LHCN-M2 (cell line): ENCODE measurements at places on chromosomes 11 and 22. TPM values are rescaled to one million over a fixed set of nuclear protein-coding genes. Genes with fewer than 3 reads are reported as not detected.

CD6 gene
- total RNA-seq = not detected in 2 replicates

GRCh38 chr11:94303966-94304958 lies at the start of gene IZUMO1R:
Gene IZUMO1R, plus strand, starts transcription at chr11:94304580. Its CDS starts 1,057 bp downstream, at chr11:94305637.
- DNase-seq = no peak

KCNK4 gene
- not detected in 2 replicates for total RNA-seq

- no peak for DNase-seq
Measured at GRCh38 chr22:30276039-30276438, 9.4 kb upstream of the OSM start.

- no peak for DNase-seq
Measured at GRCh38 chr22:32905400-32905799, 103.9 kb downstream of the TIMP3 start.

DNA sequence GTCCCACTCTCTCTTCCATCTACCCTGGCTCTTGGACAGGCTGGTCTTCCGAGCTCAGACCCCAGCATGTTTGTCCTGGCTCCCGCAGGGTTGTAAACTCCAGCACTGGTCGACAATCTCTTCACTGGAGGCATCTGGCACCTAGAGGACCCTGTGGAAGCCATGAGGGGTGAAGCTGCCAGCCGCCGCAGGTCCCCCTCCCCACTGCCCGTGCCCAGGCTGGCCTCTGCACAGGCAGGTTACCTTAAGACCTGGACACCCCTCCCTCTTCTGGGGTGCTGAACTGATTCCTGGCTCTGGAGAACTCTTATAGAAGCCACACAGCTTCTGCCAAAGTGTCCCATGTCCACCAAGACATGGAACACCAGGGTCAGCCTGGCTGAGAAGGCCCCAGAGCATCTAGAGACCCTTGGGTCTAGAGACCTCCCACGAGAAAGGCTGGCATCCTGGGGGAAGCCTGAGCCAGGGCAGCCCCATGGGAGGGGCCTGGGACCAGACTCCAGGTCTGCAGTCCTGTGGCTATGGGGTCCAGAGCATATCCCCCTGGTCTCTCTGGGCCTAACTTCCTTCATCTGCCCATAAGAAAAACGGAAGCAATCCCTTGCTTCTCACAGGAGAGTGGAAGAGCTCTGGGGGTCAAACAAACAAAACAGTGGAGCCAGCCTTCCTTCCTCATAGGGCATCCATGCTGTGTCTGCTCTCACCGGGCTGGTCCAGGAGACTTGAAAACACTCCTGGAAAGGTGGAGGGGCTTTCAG lies 30.6 kb downstream of the LMO1 start:
- DNase-seq = no peak

- DNase-seq = no peak
Measured at GRCh38 chr22:33925194-33925593, 4.9 kb upstream of the LARGE1 start.

MAPK8IP2 gene
- 0.13 and 0.17 TPM in 2 replicates for total RNA-seq

GRCh38 chr11:70494559-70495350 lies 96.4 kb downstream of the CTTN start:
- no peak for DNase-seq

GRCh38 chr11:61266602-61267001 lies 25.6 kb downstream of the PGA5 start:
- peak; percentile 46 for DNase-seq

GRCh38 chr11:68007498-68008380 lies 2.4 kb upstream of the ALDH3B1 start:
- DNase-seq = no peak

DNA sequence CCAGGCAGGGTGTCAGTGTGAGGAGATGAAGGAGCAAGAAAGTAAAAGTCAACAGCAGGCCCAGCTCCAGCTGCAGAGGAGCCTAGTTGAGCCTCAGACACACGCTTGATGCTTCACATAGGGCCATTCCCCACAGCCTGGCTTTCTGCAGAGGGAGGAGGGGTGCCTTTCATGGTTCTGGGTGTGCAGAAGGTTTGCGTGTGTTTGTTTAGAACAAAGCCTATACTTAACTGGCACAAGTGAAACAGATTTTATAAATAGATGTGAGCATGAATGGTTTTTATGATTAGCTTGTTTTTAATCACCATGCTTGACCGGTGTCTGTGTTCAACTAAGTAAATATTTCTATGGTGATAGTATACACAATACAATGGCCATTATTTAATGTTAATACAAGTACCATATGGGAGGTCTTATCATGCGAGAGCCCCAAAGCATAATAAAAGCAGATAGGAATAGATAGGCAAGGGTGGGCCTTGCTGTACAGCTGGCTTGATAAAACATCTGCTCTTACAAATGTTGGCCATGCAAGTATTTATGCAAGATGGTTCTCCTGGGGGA lies 290.2 kb downstream of the ETS1 start:
- DNase-seq = no peak

DNA sequence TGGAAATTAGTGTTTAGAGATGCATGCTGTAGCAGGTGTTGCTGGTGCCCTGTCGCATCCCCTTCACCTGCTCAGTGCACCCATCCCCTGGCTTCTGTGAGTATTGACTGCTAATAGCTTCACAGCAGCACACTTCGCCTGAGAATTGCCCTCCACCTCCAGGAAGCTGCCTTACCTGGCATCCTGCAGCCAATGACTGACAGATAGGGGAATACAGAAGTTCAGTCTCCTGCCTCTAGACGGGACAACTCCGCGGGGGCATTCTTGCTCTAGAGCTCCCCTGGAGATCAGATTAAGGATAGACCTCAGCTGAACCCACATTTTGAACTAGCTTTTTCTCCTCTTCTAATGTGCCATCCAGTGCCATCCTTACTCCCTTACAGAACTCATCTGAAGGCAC lies 9.3 kb upstream of the CD3E start:
- no peak for DNase-seq

GRCh38 chr22:37213941-37214730 lies 1.9 kb upstream of the SSTR3 start:
- DNase-seq = no peak

TRIM66 gene
- 2.2 and 8.5 TPM in 2 replicates for total RNA-seq

SCGB2A2 gene
- not detected in 2 replicates for total RNA-seq

DNA sequence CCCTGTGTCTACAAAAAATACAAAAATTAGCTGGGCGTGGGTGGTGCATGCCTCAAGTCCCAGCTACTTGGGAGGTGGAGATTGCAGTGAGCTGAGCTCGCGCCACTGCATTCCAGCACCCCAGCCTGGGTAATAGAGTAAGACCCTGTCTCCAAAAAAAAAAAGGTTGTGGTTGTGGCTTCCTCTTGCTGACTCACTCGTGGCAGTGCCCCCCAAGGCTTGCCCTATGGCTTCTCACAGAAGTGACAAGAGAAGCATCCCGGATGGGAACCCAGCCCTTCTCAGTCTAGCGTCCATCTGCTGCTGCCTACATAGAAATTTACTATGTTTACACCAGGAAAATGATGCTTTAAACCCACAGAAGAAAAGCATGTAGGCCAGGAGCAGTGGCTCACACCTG lies 68.5 kb upstream of the PITPNB start:
- DNase-seq = peak; percentile 59

DNA sequence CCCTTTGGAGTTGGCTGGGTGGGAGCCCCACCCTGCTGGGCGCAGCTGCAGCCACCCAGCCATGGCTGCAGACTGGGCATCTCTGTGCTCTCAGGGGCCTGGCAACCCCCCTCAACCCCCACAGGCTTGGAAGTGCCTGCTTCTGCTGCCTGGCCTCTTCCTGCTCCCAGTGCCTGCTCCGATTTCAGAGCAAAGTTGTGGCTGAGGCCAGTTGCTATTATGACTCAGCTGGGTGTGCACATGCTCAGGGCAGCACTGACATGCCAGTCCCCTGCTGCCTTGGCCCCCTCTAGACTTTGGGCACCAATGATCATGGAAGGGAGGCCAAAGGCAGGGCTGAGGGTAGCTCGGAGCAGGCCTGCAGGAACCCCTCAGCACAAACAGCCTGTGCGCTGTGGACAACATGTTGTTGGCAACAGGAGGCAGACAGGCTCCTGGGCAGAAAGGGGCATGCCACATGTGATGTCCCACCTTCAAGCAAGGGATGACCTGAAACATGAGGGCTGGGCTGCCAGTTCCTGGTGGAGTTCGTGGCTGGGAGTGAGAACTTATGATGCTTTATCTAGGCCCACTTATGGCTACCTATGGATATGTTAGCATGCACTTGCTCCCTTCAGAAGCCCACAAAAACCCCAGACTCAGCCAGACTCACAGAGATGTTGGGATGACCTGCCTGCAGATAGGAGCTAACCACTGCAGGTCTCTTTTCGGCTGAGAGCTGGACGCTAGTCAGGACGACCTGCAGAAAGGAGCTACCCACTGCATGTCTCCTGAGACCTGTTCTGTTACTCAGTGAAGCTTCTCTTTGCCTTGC lies 96.4 kb upstream of the AMOTL1 start:
- DNase-seq = peak; percentile 41

DNA sequence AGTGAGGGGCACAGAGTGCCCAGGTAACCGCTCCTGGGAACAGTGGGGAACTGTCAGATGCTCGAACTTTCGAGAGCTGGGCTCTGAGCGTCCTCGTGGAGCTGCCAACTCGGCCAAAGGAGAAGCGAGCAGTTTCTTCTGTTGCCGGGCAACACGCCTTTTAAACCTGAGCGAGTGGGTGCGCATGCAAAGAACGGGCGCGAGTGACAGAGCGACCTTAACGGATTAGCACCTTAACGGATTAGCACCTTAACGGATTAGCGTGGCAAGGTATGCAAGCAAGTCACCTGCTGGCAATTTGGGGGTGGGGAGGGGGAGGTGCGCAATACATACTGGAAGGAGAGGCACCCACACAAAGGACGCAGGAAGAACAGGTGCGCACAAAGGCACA lies 61.8 kb upstream of the PRODH start:
- no peak for DNase-seq

DNA sequence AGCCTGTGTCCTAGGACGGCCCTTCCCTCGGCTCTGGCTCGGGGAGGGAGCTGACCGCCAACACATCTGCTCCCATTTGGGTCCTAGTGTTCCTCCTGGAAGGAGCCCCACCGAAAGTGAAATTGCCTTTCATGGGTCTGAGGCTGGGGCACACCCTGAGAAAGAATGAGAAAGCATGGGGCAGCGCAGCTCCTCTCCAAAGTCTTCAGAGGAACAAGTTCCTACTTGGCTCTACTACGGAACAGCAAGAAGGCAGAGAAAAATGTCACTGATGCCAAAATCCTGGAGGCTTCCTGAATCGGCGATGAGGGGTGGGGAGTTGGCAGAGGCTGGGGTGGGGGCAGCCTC lies 41.5 kb upstream of the MYEOV start:
- no peak for DNase-seq

PNPLA5 gene
- 0.23 and 0.45 TPM in 2 replicates for total RNA-seq

- DNase-seq = peak; percentile 19
Measured at GRCh38 chr11:64285885-64286800, 495 bp downstream of the GPR137 start.

GRCh38 chr11:85724748-85725465 lies 38.9 kb upstream of the CCDC89 start:
- no peak for DNase-seq

GRCh38 chr22:28175730-28176492 lies 256.9 kb upstream of the PITPNB start:
- no peak for DNase-seq

DNA sequence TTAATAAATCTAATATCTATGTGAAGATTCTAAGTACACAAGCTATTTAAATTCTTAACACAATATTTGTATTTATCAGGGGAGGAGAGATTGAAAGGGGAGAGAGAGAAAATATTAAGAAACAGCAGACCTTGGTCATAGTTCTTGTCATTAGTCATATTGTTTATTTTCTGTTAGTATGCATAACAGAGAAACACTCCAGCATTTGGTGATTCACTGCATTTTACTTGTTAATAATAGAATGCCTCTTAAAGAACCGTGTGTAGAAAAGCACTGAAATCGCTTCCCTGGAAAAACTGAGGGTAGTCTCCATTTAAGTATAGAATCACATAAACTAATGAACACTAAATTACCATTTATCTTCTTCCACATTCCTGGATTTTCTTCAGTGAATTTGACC lies 122.7 kb upstream of the TRPC6 start:
- peak; percentile 74 for DNase-seq

GRCh38 chr11:17423533-17424310 lies 35.3 kb upstream of the KCNJ11 start:
- no peak for DNase-seq

UPK3A gene
- not detected in 2 replicates for total RNA-seq

GRCh38 chr11:117752071-117752470 lies 44.9 kb downstream of the DSCAML1 start:
- no peak for DNase-seq

DNA sequence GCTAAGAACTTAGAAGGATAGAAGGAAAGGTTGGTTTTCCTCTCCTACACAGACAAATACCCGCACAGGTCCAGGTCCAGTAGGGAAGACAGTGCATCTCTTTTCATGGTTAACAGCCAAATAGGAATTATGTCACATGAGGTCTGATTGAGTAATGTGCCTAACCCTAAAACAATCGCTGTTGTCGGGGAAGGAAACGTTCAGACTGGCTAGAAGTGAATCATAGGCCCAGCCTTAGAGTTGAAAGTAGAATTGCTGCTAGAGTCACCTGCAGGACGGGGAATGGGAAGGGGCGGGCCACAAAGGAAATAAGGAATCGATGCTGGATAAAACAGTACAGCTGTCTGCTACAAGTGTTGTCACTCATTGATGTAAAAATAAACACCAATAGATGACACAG lies 12.4 kb upstream of the HTATIP2 start:
- no peak for DNase-seq

GRCh38 chr11:36460220-36460619 lies 49.9 kb downstream of the TRAF6 start:
- no peak for DNase-seq

JHY gene
- 0.38 and 0.52 TPM in 2 replicates for total RNA-seq

FAM227A gene
- 0.51 and 1.4 TPM in 2 replicates for total RNA-seq

GRCh38 chr11:64643256-64643881 lies 52.3 kb downstream of the SLC22A12 start:
- DNase-seq = no peak

GRCh38 chr22:43628250-43628649 lies 183.9 kb downstream of the EFCAB6 start:
- no peak for DNase-seq

- no peak for DNase-seq
Measured at GRCh38 chr22:43277987-43278601, 65.1 kb downstream of the SCUBE1 start.

B3GAT1 gene
- total RNA-seq = not detected in 2 replicates

- DNase-seq = no peak
Measured at GRCh38 chr22:29313126-29313575, 2.3 kb downstream of the RASL10A start.

GRCh38 chr11:43404406-43404805 lies 45.7 kb downstream of the TTC17 start:
- DNase-seq = no peak

- no peak for DNase-seq
Measured at GRCh38 chr22:29477723-29478318, 2.2 kb upstream of the NEFH start.

- peak; percentile 54 for DNase-seq
Measured at GRCh38 chr22:45441138-45441537, 27.6 kb downstream of the RIBC2 start.
